Stimulated activated CD4-positive, alpha-beta T cell treated with anti-CD3 and anti-CD28 coated beads, Interleukin-2, amount 100 ng/mL, for 24 hours (primary cell): ENCODE measurements at places on chromosomes 5 and 9.

- DNase-seq: no peak
Observed at GRCh38 chr5:17304282-17304681, 86.9 kb downstream of the BASP1 start.

- no peak for DNase-seq
Observed at GRCh38 chr9:131677049-131677443, 62.8 kb downstream of the RAPGEF1 start.

DNA sequence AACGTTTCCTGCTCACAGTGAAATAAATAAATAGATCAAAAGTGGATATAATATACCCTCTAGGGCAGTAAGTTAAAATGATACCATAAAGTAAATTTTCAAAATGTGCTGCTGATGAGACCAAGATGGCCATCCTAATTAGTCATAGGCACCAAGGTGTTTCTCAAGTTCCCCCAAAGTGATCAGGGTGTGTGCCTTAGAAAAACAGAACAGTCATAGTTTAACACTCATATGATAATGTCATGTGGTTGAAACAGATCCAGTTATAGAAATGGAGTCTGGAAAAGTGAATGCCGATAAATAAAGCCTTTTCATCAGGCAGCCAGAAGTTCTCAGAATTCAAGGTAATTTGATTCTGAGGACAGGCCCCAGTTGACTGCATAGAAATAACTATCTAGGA lies 161.5 kb upstream of the CDKN2B start:
- no peak for DNase-seq

DNA sequence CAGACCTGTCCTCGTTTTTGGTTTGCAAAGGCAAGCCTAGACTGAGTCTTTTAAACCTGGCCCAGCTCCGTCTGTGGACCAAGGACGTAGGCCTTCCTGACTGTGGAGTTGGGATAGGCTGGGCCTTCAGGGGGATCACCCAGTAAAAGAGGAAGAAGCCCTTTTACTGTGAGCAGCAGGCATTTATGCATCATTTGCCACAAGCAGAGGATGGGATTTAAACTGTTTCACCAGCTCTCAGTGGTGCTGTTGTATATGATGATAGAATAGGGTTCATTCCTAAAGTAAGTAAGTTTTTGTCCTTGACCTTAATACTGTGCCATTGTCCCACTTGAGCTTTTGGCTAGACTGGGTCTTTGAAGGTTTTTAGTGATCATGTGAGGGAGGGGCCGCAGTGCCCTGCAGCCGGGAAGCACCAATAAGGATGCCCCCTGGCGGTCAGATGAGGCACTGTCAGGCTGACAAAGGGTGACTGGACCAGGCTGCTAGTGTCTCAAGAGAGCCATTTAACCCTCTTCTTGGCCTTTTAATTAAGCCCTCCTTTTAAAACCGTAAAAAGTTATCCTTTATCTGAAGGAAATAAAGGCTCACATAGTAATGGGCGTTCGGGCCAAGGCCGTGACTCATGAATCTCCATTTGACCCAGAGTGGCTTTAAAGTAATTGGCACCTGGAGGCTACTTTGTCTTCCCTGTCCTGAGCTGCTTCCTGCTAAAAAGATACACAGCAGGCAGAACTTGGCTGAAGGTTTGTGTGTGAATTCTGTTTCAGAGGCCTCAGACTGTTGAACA lies 74.0 kb downstream of the UBAP1 start:
- peak; percentile 66 for DNase-seq

DNA sequence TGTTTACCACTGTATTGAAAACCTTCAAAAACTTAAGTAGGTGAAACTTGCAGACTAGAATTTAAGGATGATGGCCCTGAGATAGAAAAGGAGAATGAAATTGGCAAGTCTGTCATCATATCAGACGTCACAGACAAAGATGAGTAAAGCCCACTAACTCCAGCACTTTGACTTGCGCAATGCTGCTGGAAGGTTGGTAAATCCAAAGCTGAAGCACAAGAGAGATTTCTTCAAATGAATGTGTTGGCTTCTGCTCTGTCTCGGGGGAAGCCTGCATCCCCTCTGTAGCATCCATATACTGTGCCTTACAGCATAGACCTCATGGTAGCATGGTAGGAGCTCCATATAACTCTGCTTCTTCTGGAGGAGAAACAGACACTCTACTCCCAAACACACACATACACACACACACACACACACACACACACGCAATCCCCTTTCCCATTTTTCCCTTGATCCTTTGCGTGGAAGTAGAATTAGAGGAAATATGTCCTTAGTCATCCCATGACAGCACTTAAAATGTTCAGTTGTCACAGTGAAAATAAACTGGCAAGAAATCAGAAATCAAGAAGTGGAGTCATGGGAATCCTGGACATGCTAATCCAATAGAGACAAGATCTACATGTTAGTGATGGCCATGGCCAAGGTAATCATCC lies 241.5 kb downstream of the NR3C1 start:
- DNase-seq: no peak

DNA sequence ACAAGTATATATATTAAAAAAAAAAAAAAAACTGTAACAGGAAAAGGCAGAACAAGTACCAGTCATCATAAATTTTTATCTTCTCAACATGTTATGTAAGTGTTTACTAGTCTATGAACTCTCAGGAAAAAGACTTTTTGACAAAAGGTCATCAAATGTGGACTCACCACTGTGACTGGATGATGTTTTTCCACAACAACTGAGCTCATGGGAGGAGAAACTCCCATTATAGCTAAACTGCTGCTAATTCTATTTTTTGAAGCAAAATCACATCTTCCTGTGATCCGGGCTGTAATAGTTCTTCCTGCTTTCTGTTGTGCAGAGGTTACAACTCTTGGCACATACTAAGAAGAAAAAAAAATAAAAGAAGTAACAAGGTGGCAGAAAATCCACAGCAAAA lies 39.6 kb downstream of the POC5 start:
- no peak for DNase-seq

DNA sequence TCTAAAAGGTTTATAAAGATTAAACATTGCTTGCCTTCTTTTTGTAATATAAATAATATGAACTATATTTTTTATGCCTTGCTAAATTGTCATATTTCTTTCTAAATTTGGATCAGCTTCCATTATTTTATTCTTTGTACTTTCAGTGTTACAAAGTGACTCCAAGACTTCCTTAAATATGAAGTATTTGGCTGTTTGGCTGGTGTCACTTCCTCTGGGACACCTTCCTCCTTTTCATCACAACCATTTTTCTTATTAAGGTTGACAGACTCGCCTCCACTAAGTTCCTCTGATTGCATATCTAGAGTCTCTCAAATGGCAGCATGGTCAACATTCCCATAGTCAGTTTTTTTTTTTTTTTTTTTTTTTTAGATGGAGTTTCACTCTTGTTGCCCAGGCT lies 73.8 kb upstream of the SLC1A1 start:
- no peak for DNase-seq

DNA sequence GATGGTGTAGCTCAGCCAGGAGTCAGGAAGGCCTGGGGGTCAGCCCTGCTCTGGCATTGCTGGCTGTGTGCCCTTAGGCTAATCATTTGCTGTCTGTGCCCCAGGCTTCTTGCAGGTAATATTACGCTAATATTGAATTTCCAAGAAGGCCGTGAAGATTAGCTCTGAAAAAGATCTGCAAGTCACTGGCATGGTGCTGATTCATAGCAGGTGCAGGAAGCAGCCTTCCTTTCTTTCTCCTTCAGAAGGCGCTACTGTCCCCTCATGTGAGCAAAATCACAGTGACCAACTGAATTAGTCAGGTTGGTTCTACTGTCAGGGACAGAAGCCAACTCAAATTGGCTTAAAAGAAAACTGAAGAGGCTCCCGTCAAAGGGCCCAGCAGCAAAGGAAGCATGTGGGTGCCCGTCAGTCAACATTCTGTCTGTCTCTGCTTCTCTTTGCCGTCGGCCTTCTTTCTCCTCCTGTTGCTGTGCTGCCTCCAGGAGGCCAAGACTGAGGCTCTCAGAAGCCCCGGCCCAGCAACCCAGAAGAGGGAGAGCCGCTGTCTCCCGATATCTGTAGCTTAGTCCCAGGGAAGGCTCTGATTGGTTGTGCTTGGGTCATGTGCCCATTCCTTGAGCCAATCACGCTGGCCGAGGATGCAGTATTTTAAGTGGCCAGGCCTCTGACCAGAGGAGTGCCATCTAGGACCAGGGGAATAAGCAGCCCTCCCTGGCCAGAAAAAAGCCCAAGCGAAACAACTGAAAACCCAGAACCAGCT lies 67.8 kb upstream of the NEURL1B start:
- no peak for DNase-seq

GRCh38 chr9:95027914-95028852 lies 289.3 kb downstream of the FANCC start:
- DNase-seq: no peak

DNA sequence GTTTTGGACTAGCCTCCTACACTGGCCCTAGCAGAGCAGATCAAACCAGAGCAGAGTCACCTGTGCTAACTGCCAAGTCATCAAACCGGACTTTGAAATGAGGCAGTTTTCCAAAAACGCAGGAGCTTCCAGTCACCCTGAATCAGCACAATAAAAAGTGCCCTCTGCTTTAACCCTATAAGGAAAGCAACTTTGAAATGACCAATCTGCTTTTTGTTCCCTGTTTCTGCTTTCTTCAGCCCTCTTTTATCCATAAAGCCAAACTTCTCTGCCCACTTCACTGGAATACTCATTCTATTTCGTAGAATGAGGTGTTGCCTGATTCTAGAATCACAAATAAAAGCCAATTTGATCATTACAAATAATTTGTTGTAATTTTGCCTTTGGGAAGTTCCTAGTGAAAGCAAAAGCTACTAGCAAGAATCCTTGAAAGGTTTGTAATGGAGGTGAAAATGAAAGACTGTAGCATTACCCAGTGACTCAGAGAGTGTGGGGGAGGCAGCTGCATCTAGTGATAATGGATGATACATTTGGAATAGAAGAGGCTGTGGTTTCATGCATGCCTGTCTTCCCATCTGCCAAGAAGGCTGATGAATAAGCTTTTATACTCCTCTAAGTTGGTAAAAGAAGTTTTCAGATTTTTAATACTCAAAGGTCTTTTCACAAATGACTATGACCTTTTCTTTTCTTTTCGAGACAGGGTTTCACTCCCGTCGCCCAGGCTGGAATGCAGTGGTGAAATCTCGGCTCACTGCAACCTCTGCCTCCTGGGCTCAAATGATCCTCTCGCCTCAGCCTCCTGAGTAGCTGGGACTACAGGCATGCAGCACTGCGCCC lies 14.9 kb downstream of the SPAAR start:
- DNase-seq: peak; percentile 58

GRCh38 chr5:97071101-97071500 lies 71.3 kb downstream of the LIX1 start:
- no peak for DNase-seq

GRCh38 chr9:126957687-126958053 lies 43.1 kb downstream of the RALGPS1 start:
- DNase-seq: no peak

DNA sequence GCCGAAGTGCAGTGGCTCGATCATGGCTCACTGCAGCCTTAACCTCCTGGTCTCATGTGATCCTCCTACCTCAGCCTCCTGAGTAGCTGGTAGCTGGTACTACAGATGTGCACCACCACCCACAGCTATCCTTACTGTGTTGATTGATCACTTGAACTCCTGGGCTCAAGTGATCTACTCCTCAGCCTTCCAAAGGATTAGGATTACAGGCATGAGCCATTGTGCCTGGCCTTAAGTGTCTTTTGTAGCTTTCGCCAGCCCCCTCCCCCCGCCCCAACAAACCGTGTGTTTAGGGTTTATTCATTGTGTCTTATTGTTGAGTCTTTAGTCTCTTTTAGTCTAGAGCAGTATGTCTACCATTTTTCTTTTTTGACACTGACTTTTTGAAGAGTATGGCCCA lies 33.1 kb downstream of the SPIN1 start:
- DNase-seq: no peak

DNA sequence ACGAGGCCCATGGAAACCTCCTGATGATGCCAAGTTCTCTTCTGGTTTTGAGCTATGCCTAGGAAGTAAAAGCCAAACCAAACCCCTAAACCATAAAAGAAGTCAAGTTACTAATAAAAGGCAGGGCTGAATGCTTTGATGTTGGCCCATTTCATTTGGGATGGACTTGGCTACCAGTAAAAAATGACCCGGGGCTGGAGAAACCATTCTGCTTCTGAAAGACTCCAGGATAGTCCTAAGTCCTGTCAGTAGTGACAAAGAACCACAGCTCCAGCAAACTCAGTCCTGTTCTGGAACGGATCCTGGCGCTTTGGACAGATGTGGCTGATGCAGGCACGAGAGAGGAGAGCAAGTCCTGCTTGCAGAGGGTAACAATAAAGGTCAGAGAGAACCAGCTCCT lies 68.6 kb downstream of the SH3PXD2B start:
- DNase-seq: no peak

DNA sequence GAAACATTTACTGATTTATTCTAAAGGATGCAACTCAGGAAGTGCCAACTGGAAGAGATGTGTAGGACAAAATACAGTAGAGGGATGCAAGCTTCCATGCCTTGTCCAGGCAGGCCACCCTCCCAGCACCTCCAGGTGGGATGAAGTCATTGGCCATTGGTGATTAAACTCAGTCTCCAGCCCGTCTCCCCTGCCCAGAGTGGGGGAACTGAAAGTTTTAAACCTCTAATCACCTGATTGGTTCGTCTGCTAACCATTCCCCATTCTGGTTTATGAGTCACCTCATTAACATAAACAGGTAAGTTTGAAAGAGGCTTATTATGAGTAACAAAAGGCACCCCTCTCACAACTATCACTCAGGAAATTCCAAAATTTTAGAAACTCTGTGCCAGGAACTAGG lies 8.1 kb downstream of the TNFAIP8 start:
- no peak for DNase-seq

- no peak for DNase-seq
Observed at GRCh38 chr5:173237875-173238220, 2.8 kb upstream of the NKX2-5 start.

GRCh38 chr5:139639619-139640380 lies 8.3 kb upstream of the CXXC5 start:
- no peak for DNase-seq

DNA sequence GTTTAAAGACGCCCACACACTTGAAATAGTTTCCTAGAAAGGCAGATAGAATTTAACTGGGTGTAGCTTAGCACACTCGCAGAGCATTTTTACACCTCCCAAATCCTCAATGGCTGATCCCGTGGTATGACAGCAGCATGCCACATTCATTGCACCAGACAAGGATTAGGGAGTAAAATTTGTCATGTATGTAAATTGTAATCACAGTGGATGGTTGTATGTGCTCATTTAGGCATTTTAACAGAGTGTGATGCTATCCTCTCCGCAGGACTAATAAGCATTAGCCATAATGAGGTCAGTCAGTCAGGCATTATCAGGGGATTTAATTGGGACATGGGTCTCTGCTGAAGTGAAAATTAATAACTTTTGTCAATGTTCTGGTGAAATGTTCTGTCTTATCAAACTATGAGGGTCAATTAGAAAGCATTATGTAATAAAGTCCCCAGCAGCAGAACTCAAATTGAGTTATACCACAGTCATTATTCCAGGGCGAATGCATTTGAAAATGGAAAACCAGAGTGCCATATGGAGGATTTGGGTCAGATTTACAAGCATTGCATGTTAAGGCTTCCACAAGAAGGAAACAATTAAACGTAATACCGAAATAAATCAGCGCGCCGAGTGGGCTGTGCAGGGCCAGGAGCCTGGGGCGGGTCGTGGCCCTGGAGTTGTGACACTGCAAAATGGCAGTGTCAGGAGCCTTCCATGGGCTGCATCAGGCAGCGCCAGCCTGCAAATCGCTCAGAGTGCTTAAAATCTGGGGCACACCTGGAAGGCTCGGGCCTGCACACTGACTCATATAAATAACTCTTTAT lies 602.2 kb downstream of the BNC2 start:
- no peak for DNase-seq
